ENCODE measurements at places on chromosomes 12 and 14.

GRCh38 chr14:34628681-34629135 is 1.2 kb downstream of the SNX6 start:
- DNase-seq: no peak

DNA sequence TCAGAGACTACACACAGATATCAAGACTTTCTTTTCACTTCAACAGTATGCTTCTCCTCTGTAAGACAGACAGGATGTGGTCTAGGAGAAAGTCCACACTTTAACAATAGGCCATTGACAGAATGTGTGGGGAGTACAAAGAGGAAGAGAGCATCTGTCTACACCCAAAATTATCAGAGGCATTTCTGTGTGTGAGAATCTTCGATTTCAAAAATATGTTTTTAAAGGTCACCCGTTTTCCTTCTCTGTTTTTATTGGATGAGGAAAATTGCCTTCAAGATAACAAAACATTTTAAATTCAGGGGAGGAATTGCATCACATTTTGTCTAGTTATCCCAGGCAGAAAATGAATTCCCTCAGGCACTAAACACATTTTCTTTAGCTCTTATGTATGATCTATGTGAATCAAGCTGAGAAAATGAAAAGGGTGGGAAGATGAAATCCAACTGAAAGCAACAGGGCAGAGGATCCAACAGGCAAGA is 16.4 kb downstream of the NAV3 start:
- no peak for DNase-seq

GRCh38 chr14:95667249-95667693 is 19.0 kb upstream of the TCL1B start:
- no peak for DNase-seq

DNA sequence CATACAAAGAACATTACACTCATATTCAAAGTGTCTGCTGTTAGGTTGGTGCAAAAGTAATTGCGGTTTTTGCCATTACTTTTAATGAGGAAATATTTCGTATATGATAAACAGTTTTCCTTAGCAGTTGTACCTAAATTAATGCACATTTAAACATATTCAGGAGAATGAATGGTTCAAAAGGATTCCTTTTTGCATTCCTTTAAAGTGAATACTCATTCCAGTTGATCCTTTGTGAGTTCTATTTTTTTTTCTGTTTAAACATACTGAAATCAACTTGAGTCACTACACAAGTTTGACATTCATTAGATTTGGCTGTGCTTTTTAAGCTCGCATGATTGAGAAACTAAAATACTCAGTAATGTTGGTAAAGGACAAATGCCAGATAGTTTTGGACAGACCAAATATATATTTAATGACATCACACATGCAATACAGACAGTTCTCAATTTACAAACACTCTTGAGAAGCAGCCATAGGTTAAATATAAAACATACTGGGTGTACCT is 13.8 kb upstream of the SLC38A2 start:
- no peak for DNase-seq

- peak; percentile 1 for DNase-seq
These were observed 85.4 kb upstream of the CRY1 start for GRCh38 chr12:107178776-107179175.

DNA sequence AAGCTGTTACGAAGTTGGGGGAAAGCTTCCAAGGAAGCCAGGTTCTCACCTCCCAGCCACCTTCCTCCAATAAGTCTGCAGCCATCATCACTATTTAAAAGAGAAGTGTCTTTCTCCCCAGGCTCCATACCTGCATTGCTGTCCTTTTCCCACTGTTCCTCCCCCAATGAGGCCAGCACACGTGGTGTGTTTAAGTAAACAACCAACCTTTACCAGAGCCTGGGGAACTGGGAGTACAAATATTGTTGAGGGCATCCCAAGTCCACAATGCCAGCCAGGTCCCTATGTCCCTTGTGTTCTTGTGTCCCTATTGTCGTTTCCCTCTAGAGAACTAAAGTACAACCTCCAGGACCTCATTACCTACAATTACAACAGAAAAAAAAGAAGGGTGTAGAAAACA is 49.2 kb upstream of the PNMA1 start:
- DNase-seq: no peak

DNA sequence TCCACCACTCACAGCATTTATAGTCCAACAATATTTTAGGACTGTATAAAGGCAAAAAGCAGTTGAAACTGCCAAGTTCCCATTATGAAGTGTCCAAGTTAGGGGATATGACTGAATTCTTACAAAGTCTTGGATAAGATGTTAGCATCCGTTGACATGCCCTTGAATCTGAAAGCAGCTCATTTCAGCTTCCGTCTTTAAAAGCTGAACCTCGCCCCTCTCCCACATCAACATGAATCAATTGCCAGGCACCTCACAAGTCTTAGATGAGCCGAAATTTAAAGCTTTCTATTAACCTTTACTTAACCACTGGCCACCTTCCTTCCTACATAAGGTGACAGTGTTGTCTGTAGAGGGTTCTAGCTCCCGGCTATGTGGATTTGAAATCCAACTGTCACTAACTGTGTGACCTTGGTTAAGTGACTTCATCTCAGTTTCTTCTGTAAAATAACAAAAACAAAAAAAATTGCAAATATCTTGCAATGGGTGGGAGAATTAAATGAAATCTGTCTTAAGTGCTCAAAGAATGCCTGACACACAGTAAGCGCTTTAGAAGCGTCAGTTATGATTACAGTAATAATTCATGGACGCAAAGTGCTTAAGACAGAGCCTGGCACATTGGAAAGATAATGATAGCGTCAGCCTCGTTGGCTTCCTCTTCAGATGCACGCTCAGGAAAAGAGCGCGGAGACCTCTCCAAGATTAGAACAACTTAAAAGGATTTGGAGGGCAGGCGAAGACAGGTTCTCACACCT is 1.2 kb downstream of the PPP1CC start:
- DNase-seq: no peak

DNA sequence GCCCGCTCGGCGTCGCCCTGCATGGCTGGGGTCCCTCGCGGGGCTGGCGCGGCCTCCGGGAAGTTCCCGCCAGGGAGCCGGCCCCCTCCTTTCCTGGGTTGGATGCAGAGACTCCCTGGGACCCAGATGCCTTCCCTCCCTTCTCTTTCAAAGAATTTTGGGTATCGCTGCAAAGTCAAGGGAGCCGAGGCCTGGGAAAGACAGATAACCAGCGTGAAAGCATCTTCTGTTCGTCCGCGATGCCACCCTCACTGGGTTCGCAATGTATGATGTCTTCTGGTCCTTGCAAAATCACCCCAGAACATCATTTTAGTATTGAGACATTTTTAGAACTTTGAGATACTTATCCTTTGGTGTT is 451 bp downstream of the IRAK3 start:
- no peak for DNase-seq

DNA sequence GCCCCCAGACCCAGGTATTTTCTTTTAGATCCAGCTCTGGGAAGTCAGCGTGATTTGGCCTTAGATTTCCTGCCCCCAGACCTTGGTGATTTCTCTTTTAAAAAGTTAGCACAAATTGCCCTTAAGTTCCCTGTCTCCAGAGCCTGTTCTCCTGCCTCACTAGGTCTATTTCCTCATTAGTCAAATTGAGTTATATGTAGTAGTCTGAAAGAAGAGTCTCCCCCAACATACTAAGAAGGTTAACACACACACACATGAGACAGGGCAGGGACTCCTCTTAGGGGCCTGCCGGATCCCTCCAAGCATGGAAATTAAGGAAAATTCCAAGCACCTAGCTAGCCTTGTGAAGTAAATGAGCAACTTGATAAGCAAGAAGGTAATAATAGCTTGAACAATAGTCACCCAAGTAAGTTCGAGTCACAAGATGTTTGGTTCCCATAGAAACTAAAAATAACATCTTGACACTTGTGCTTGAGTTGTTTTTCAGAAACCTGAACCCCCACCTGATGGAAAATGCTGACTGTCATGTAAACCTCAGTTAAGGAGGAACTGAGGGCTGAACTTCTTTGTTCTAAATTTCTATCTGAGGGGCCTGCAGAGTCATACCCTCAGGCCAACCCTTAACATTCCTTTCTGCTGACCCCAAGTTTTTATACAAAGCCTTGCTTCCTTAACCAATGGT is 51.6 kb downstream of the CAND1 start:
- DNase-seq: no peak
